ENCODE measurements at places on chromosomes 13 and 19.

GRCh38 chr19:11483366-11484111 is 2.7 kb upstream of the ELAVL3 start:
- no peak for DNase-seq

- DNase-seq, result peak; percentile 81
These were observed 825.2 kb downstream of the SLITRK1 start for GRCh38 chr13:83057119-83057518.

DNA sequence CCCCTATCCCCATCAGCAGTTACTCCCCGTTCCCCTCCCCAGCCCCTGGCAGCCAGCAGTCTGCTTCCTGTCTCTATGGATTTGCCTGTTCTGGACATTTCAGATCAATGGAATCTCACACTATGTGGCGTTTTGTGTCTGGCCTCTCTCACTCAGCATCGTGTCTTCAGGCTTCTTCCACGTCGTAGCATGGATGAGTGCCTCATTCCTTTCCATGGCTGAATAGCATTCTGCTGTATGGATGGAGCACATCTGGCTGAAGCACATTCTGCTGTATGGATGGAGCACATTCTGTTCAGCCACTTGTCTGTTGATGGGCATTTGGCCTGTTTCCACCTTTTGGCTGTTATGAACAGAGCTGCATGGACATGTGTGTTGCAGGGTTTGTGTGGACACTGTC is 29.5 kb downstream of the CRTC1 start:
- no peak for DNase-seq

- peak; percentile 47 for DNase-seq
These were observed 58.4 kb downstream of the SPRYD7 start for GRCh38 chr13:49877629-49878218.

GRCh38 chr13:22227895-22228294 is 557.0 kb downstream of the FGF9 start:
- no peak for DNase-seq

DNA sequence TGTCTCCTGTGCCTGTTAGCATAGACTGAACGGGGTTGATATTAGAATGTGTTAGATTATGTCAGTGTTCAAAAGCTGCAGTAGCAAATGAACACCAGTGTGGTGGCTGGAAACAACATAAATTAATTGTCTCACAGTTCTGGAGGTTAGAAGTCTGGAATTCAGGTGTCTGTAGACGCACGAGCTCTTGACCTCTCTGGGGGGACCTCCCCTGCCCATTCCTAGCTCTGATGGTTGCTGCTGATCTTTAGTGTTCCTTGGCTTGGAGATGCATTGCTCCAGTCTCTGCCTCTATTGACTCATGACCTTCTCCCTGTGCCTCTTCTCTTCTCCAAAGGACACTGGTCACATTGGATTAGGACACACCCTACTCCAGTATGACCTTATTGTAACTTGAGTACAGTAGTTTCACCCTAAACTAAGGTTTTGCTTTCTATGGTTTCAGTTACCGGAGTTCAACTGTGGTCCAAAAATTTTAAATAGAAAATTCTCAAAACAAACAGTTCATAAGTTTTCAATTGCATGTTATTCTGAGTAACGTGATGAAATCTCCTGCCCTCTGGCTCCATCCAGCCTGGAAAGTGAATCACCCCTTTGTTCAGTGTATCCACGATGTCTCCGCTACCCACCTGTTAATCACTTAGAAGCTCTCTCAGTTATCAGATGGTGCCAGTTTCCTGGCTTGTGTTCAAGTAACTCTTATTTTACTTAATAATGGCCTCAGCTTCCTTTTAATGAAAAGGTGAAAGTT is 273.2 kb downstream of the MYO16 start:
- DNase-seq, result no peak

DNA sequence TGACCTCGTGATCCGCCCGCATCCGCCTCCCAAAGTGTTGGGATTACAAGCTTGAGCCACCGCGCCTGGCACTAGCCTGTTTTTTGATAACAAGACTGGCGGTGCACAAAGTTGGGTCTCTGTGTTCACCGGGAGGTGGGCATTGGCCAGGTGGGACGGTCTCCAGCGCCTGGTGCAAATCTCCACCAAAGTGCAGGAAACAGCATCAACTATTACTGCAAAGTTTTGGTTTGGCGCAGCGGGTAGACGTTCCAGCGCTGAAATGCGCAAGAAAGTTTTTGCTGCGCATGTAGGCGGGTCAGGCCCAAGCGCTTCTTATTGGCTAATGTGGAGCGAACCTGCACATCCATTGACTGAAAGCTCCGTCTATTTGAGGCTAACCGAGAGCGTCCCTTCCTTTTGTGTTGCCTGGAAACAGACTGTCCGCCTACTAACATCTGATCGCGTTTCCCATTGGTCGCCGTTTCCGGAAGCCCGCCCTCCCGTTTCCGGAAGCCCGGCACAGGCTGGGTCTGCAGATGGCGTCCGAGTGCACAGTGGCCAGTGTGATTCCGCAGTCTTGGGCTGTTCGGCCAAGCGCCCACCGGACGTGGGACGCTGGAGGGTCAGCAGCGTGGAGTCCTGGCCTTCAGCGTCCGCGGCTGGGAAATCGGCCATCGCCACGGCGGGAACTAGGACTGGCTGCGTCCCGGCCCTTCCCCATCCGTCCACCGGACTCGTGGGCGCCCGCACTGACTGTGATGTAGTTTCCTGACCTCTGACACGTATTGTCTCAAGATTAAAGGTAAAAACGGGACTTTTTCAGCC is 53.3 kb upstream of the ZNF527 start:
- peak; percentile 98 for DNase-seq

GRCh38 chr19:35170359-35171061 is 16.0 kb downstream of the FXYD5 start:
- DNase-seq, result no peak

- peak; percentile 71 for DNase-seq
These were observed 39.4 kb downstream of the ADPRHL1 start for GRCh38 chr13:113413898-113414282.

- no peak for DNase-seq
These were observed 44.9 kb upstream of the PEG3 start for GRCh38 chr19:56885173-56885985.

GRCh38 chr13:110138700-110139036 is 168.3 kb downstream of the COL4A1 start:
- DNase-seq, result no peak

GRCh38 chr19:49217382-49217781 is 59.8 kb downstream of the TRPM4 start:
- DNase-seq, result peak; percentile 24

GRCh38 chr13:100274942-100275506 is 186.1 kb downstream of the PCCA start:
- no peak for DNase-seq

DNA sequence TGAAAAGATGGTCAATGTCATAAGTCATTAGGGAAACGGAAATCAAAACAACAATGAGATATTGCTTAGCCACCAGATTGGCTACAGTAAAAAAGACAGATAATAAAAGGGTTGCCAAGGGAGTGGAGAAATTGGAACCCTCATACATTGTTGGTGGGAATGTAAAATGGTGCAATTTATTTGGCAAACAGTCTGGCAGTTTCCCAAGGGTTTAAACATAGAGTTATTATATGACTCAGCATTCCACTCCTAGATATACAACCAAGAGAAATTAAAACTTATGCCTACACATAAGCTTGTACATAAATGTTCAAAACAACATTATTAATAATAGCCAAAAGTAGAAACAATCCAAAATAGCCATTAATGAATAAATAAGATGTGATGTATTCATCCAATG is 9.9 kb upstream of the ZNF227 start:
- DNase-seq, result peak; percentile 42

DNA sequence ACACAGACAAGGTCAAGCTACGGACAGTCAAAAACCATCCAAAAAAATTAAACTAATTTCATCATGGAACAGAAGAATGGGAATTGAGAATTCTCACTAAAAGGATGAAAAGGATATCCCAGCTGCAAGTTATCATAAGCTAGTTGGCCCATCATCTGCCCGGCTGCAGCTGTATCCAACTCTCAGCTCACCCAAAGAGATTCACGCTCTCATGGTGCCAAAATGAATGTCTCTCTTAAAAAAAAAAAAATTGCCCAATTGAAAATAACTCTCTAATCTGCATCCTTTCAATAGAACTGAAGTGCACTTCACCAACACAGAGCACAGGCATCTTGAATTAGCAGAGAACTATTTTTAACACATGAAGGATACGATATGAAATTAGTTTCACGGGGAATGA is 20.0 kb downstream of the ENOX1 start:
- no peak for DNase-seq

Data from LHCN-M2 (cell line).